ENCODE measurements at places on chromosomes 2 and 18. TPM values are rescaled to one million over a fixed set of nuclear protein-coding genes. Genes with fewer than 3 reads are reported as not detected.
A peak's percentile ranks its signal among the peaks of the same experiment; 100 is the strongest.

DNA sequence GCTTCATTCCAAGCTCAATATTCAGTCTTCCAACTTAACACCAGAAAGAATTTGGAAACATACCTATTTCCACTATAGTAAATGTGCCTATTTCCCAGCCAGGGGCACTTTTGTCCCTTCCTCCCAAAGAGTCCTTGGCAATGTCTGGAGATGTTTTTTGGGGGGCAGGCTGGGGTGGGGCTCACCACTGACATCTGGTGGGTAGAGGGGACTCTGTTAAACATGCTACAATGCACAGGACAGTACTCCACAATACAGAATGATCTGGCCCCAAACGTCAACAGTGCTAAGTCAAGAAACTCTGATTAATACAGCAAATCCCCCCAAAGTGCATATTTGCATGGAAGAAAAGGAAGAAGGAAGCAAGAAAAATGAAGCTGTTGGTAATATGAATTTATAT lies 61.7 kb downstream of the SMIM21 start:
- DNase-seq: no peak

- DNase-seq: peak; percentile 17
Observed at GRCh38 chr18:35324926-35325655, 19.1 kb downstream of the ZNF24 start.

- DNase-seq: no peak
Observed at GRCh38 chr2:203787979-203788378, 79.6 kb upstream of the CTLA4 start.

- peak; percentile 84 for DNase-seq
Observed at GRCh38 chr2:19474128-19474527, 115.7 kb upstream of the OSR1 start.

- DNase-seq: no peak
Observed at GRCh38 chr18:59219672-59220163, at the start of gene GRP. Gene GRP (plus strand): TSS chr18:59220158. CDS start chr18:59220266, 108 bp downstream.

GRCh38 chr2:85583667-85584353 lies 421 bp upstream of the VAMP5 start:
- no peak for DNase-seq

DNA sequence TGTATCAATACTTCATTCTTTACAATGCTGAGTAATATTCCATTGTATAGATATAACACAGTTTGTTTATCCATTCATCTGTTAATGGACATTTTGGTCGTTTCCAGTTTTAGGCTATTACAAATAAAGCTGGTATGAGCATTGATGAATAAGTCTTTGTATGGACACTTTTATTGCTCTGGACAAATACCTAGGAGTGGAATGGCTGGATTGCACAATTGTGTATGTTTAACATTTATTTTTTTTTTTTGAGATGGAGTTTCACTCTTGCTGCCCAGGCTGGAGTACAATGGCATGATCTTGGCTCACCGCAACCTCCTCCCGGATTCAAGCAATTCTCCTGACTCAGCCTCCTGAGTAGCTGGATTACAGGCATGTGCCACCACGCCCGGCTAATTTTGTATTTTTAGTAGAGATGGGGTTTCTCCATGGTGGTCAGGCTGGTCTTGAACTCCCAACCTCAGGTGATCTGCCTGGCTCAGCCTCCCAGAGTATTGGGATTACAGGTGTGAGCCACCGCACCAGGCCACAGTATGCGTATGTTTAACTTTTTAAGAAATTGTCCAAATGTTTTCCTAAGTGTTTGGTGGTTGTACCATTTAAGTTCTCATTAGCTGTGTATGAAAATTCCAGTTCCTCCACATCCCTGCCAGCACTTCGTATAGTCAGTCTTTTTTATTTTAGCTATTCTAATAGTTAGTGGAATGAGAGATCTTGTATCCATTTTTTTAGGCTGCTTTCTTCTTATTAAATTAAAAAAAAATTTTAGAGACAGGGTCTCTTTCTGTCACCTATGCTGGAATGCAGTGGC lies 194.9 kb upstream of the HAAO start:
- DNase-seq: no peak

DNA sequence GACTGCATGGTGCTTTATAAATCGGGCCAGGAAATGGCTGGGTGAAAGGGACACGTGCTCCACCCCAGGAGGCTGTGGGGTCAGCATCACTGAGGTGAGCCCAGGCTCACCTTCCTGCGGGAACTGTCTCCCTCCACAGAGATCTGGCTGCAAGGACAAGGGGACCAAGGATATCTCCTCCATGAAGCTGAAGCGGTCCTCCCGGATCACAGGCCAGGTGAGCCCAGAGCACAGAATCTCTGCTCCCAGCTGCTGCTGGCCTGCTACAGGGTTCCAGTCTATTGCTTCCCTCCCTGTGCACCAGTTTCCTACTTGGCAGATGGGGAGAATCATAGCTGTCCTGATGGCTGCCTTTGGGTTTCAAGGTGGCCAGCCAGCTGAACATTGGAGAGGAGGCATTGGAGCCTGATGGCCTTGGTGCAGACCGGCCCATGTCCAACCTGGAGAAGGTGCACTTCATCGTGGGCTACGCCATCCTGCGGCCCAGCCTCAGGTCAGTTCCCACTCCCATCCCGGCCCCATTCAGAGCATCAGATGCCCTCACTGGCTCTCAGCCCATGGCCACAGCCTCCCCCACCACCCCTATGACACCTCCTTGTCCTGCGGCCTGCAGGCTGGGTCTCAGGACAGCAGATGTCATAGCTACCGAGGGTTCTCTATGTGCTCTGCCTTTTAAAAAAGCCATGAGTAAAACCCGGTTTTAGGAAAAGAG lies 33.7 kb upstream of the GPR17 start:
- no peak for DNase-seq

- no peak for DNase-seq
Observed at GRCh38 chr2:160940699-160941098, 219.5 kb upstream of the TANK start.

DNA sequence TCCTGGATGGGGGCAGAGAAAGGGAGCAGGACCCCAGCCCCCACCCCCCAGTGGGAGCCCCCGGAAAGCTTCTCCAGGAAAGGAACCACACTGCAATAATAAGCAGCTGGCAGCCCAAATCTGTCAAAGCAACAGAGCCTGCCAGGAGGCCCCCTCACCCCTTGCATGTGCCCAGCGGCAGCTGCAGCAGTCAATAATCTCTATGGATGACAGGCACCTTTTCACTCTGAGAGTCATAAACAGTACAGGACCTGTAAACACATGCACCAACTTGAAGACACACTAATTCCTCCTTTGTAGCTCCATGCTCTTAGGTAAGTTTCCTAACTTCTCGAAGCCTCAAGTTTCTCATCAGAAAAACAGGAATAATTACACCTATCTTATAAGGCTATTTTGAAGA lies 26.2 kb upstream of the KDM3A start:
- DNase-seq: no peak

- peak; percentile 30 for DNase-seq
Observed at GRCh38 chr2:57862727-57863126, 183.9 kb upstream of the VRK2 start.

DNA sequence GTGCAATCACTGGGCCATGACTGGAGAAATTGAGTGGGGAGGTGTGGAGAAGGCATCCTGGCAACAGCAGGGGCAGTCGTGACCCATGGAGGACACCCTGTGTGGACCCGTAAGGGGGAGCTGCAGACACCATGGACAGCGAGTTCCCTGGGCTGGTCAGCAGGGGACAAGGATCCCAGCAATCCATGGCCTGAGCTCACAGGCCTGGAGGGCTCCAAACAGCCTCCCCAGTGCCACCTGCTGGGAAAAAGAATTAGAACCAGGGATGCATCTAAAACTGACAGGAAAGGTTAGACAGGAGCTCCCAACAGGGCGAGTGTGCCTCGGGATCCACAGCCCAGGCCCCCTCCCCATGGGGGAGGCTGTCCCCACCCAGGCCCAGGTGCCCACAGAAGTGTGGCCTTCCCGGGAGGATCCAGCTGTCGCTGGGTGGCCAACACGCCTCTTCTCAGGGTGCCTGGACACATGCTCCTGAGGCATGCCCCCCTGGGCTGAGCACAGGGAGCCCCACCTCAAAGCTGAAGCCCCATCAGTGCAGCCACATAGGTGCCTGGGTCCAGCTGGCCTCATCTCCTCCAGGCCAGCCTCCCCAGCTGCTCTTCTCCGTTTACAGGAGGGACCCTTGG lies 20.5 kb upstream of the KIF1A start:
- DNase-seq: peak; percentile 84

GRCh38 chr2:220491670-220492069 lies 864.2 kb downstream of the SLC4A3 start:
- DNase-seq: no peak

GRCh38 chr2:217701622-217702021 lies 301.2 kb downstream of the TNS1 start:
- no peak for DNase-seq

DNA sequence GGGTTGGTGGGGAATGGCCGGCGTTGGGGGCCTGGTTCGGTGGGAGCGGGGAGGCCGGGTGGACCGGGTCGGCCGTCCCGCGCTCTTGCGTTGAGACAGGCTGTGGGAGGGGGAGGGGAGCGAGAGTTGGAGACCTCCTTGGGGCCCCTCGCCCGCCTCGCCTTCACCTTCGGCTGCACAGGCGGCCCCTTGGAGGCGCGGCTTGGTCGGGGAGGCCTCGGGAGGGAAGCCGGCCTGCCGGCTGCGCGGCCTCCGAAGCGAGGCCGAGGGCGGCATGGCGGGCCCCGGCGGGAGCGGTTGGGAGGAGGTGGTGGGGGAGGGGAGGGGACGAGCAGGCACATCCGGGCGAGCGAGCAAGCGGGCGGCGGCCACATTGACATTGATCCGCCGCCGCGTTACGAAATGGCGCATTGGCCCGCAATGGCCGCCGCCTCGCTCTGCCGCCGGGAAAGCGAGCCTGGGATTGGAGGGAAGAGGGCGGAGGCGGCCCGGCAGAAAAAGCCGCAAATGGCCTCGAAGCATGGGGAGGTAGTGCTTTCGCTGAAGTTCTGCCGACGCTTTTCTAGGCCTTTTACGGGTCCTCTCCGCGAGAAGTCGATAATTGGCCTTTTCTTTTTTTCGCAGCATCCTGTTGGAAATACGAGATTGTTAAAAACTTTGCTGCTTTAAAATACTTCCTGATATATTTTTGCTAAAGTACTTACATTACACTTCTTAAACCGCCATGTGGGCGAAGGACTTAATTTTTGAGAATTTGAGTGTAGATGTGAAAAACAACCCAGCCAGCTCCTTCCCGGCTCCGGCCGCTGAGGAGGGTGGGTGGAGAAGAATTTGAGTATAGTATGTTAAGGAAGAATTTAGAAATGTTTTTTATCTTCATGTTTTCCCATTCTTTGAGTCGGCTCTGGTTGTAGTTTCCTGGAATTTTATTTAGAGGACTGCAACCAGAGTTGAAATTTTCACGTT lies 580 bp downstream of the HNRNPA3 start:
- peak; percentile 87 for DNase-seq

DNA sequence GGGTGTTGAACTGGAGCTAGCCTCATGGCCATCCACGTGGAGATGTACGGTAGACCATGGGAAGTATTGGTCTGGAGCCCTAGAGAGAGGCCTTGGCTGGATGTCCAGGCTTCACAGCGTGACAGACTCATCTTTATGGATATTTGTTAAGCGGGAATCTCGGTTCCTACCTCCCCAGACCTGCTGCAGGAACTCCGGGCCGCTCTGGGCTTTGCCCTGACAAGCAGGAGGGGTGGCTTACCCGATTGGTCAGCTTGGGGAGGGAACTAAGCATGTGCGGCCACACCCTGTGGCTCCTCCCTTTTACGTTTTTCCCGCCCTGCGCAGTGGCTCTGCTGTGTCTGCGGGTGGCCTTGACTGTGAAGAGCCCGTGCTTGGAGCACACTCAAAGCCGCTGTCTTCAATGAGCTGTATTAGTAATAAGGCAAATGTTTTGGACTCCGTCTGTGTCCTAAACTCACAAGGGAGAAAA lies 52.3 kb downstream of the PAPOLG start:
- DNase-seq: no peak

GRCh38 chr2:229297247-229297646 lies 26.2 kb upstream of the PID1 start:
- DNase-seq: no peak

- peak; percentile 31 for DNase-seq
Observed at GRCh38 chr18:28175930-28176697, 816 bp downstream of the CDH2 start.

- DNase-seq: no peak
Observed at GRCh38 chr2:67414867-67415266, 17.7 kb downstream of the ETAA1 start.

- DNase-seq: no peak
Observed at GRCh38 chr2:10658041-10658913, 31.5 kb downstream of the NOL10 start.

DNA sequence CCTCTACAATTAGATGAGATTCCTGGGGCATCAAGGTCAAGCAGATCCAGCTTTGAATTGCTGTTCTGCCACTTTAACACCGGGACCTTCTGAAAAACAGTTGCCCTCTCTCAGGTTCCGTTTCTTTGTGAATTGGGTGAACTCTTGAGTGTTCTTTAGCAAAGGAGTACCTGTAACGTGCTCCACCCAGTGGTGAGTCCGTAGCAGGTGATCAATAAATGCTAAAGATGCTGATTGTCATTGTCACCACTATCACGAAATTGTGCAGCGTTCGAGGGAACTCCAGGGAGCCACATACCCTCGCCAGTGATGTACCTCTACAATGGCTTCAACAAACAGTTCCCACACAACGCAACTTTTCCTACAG lies 81.9 kb downstream of the TCF7L1 start:
- no peak for DNase-seq

DNA sequence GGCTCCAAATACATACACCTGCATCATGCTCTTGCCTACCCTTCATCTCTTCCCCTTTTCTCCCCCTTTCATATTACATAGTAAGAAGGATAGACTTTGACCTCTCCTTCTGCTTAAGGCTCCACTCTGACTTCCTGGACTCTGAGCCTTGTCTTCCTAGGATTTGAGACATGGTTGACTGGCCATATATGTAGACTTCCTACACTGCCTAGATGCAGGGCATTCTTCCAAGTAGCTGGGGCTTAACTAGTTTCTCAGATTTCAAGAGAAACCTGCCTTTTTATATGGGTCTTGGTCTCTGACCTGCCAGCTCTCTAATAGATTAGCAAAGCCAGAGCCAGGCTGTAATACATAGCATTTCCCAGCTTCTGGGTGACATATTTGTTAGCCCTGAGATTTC lies 35.4 kb upstream of the CYP26B1 start:
- no peak for DNase-seq

DNA sequence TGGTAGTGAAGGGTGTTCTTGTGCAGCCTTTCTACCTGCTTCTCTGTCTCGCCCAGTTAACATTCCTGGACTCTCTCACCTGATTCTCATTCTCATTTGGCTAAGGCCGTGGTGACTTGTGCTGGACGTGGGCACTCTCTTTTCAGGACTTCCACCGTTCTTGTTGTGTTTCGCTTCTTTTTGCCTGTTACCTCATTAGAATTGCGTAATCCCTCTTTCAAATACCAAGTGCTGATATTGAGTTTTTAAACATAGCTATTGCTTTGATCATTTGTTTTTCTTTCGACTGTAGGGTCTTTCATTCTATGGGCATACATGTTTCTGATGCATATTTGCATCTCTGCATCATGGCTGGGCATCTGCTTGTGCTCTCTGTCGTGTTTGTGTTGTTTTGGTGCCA lies 287.0 kb downstream of the ALPK2 start:
- no peak for DNase-seq

GKN1 gene
- not detected for total RNA-seq

FBXO41 gene
- total RNA-seq: 1.2 TPM

EHD3 gene
- total RNA-seq: 18.1 TPM

IL37 gene
- not detected for total RNA-seq

EFHD1 gene
- 1.2 TPM for total RNA-seq

MYO3B gene
- 3.9 TPM for total RNA-seq

MALT1 gene
- total RNA-seq: 45.7 TPM

ACTG2 gene
- total RNA-seq: 896 TPM

EPB41L3 gene
- total RNA-seq: 68.9 TPM

RAB27B gene
- 10.8 TPM for total RNA-seq

PLCL1 gene
- 13.5 TPM for total RNA-seq

ANKRD30B gene
- 1.4 TPM for total RNA-seq

NAT8 gene
- total RNA-seq: not detected

CIB4 gene
- total RNA-seq: not detected
